Activated naive CD4-positive, alpha-beta T cell treated with anti-CD3 and anti-CD28 coated beads, Interleukin-2, amount 50 U/mL, for 72 hours (primary cell): ENCODE measurements at places on chromosomes 1 and 21. TPM values are rescaled to one million over a fixed set of nuclear protein-coding genes. Genes with fewer than 3 reads are reported as not detected.

- no peak for DNase-seq
Observed at GRCh38 chr1:205075642-205076155, 8.6 kb downstream of the TMEM81 start.

DNA sequence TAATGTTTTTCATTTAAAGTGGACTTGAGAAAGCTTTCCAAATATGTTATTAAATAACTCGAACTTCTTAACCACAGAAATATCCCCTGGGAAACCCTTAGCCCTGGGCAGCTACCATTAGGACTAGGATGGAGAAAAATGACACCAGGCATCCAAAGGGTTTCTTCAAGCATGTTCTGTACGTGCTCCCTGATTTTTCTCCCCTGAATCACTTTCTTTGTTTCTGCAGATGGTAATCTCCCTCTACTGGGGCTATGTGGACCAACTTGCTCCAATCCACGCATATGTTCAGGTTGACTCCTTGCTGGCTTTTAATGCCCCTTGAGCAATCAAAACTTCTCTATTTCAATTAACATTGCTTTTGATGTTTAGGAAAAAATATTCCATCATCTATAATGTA, 312.7 kb upstream of the C1orf87 start:
- DNase-seq, result no peak

GRCh38 chr1:26705788-26706311, 10.0 kb downstream of the ARID1A start:
- DNase-seq, result no peak

DNA sequence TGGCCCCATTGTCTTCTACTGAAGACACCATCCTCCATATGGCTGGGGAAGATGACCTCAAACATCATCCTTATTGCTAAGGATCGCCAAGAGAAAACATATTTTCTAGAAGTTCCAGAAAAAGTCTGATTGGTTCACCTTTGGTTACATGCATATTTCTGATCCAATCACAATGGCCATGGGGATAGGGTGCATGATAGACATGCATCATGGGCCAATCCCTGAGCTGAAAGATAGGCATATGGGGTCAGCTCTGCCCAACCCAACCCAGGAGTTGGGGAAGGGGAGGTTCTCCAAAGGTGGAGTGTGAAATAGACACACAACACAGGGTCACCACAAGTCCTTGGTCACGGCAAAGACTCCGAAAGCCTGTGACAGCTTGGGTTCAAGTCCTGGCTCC, 276.3 kb upstream of the TMEM51 start:
- no peak for DNase-seq

DNA sequence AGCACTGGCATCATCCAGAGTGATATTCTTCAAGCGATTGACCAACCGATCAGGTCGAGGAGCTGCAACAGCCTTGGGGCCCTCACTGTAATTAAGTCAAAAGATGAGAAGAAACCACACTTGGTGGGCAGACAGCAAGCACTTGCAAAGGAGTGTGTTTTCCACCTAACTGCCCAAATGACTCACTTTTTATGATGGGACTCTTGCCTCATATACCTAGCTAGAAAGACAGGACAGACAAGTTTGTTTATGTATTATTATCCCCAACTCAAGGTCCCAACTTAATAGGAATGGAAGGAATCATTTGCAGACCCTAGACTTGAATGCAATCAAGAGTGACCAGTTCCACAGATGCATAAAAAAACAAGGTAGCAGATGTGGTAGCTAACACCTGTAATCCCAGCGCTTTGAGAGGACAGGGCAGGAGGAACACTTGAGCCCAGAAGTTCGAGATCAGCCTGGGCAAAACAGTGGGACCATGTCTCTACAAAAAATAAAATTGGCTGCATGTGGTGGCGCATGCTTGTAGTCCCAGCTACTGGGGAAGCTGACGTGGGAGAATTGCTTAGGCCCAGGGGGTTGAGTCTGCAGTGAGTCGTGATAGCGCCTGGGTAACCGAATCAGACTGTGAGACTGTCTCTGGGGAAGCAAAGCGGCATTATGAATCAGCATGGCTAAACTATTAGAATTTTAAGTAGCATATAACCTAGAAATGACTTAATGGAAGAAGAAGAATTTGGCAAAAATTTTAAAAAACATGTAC, 2.3 kb upstream of the NRAS start:
- no peak for DNase-seq

- DNase-seq, result no peak
Observed at GRCh38 chr1:227744668-227745067, 9.4 kb downstream of the SNAP47 start.

The SLC25A34 gene
- 0.23 TPM for total RNA-seq

GRCh38 chr1:50978852-50979781, 9.1 kb downstream of the CDKN2C start:
- DNase-seq, result no peak

GRCh38 chr1:22077728-22078127, 25.2 kb downstream of the CDC42 start:
- DNase-seq, result no peak

The CFHR5 gene
- total RNA-seq, result not detected

DNA sequence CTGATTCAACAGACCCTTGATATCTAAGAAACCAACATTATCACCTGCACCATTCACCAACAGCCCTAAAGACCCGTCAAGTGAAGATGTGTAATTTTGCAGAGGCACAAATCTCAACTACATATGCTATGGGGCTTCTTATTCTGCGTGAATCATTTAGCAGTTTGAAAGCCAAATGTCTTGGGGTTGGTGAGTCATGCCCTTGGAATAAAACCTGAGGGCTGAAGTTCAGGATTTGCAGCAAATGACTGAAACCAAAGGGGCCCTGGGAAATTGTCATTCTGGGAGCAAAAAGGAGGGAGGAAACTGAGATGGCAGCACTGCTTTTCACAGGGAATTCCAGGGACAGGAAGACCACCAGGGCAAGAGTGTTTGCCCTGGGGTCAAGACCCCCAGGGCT, 79.2 kb upstream of the TNR start:
- DNase-seq, result no peak

The RHBDL2 gene
- total RNA-seq, result not detected

DNA sequence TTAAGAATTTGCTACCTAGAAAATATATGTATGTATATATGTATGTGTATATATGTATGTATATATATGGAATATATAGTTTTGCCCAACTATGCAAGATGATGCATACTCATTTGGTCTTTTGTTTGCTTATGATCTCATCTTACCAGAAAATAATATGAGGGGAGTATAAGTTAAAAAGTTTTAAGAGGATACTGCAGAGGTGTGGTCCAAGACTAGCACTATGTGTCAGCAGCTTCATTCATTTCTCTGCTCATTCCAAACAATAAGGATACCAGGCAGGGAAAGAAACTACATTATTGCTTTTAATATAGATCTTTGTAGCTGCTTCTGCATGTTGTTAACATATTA, 22.8 kb downstream of the RCOR3 start:
- no peak for DNase-seq

- no peak for DNase-seq
Observed at GRCh38 chr21:36767096-36767495, 68.2 kb downstream of the SIM2 start.

GRCh38 chr21:42736646-42737350, 83.4 kb downstream of the PDE9A start:
- DNase-seq, result no peak

- DNase-seq, result no peak
Observed at GRCh38 chr1:243727503-243728203, 122.4 kb downstream of the AKT3 start.

GRCh38 chr1:244217711-244218110, 166.6 kb downstream of the ZBTB18 start:
- no peak for DNase-seq

The MIER1 gene
- total RNA-seq, result 56.5 TPM

GRCh38 chr1:230291731-230292620, 134.2 kb downstream of the PGBD5 start:
- no peak for DNase-seq

DNA sequence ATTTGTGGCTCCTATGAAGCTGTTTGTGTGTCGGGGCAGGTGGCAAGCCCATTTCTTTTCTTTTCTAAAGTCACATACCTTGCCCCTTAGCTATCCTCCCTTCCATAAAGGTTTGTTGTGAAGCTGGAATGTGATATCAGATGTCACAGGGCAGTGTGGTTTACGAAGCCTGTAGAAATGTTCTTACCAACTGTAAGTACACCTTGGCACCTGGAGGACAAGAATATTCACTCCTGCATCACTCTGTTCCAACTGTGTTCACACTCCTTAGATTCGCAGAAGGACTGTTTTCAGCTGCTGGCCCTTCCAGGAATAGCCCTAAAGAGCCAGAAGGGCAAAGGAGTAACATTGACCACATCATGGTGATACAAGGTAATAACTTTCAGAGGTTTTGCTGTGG, 176.9 kb downstream of the FGGY start:
- no peak for DNase-seq

The PTPRC gene
- total RNA-seq, result 433 TPM

The TMEM53 gene
- 4.4 TPM for total RNA-seq

- DNase-seq, result no peak
Observed at GRCh38 chr21:44732956-44733355, 21.6 kb upstream of the TSPEAR start.

- DNase-seq, result no peak
Observed at GRCh38 chr1:167752219-167752985, 30.6 kb downstream of the MPZL1 start.

DNA sequence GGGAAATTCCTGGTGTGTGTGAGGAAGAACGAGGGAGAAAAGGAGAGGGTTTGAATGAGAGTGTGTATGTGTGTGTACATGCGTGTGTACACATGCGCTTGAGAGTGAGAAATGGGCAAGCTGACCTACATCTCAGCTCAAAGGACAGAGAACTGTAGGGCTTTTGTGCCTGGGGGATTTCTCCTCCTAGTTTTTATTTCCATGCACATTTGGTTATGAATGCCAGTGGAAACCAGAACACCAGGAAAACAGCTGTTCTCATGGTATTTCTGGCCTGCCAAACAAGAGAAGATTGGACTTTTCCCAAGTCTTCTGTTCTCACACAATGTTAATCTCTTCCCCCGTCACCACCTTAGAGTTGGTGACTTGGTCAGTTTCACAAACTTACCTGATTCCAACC, 45.2 kb downstream of the SLC44A3 start:
- DNase-seq, result no peak

DNA sequence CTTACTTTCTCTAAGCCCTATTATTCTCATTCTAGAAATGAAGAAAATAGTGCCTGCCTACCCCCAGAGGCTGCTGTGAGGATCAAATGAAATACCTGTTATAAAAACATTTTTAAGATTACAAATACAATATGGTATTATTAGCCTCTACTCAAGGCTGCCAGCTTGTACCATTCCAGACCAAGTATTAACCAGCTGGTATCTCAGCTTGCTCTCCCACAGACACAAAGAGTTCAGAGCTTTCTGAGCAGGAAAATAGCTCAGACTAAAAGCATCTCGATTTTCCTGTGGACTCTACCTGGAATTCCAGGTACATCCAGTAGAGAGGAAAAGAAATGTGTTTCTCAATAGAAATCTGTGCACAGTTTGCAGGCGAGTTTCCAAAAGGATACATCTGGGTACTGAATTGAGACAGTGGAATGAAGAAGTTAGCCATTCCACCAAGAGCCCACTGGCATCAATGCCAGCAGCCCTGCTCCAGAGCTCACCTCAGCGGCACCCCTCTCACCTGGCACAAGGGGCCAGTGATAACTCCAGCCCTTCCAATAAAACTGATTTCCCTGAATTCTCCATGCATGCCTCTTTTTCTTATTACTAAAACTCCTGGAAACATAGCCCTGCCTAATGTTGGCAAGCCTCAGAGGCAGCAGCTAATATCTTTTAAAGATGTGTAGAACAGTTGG, 31.0 kb downstream of the TGFBR3 start:
- no peak for DNase-seq

The TMEM82 gene
- total RNA-seq, result not detected

The WNT4 gene
- total RNA-seq, result not detected

DNA sequence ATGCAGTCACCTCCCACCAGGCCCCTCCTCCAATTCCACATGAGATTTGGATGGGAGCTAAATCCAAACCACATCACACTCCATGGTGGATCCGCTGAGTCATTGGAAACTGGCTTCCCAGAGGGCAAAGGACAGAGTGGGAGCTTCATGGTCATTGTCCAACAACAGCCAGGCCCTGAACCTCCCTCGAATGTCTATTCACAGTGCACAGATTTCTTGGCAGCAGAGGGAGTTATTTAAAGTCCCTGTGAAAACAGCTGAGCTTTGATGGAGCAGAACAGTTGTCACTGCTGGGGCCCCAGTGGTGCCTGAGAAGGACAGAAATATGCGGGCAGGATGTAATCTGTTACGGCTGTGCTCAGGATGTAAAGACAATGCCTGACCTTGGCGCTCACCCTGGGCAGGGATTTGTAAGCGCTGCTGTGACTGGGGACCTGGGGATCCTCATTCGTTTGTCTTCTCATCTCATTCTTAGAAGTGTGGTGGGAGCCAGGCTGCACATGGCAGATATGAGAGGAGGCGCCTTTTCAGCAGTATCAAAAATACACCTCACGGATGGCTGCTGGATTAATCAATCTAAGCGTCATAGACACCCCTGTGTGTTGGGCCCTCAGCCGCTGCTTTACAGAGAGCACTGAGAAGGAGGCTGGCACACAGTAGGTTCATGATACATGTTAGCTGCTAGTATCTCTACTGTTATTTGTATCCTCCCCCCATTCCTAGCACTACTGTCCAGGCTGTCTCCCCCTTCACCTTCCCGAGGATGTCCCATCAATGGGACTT, 439.4 kb downstream of the PTPRU start:
- no peak for DNase-seq

DNA sequence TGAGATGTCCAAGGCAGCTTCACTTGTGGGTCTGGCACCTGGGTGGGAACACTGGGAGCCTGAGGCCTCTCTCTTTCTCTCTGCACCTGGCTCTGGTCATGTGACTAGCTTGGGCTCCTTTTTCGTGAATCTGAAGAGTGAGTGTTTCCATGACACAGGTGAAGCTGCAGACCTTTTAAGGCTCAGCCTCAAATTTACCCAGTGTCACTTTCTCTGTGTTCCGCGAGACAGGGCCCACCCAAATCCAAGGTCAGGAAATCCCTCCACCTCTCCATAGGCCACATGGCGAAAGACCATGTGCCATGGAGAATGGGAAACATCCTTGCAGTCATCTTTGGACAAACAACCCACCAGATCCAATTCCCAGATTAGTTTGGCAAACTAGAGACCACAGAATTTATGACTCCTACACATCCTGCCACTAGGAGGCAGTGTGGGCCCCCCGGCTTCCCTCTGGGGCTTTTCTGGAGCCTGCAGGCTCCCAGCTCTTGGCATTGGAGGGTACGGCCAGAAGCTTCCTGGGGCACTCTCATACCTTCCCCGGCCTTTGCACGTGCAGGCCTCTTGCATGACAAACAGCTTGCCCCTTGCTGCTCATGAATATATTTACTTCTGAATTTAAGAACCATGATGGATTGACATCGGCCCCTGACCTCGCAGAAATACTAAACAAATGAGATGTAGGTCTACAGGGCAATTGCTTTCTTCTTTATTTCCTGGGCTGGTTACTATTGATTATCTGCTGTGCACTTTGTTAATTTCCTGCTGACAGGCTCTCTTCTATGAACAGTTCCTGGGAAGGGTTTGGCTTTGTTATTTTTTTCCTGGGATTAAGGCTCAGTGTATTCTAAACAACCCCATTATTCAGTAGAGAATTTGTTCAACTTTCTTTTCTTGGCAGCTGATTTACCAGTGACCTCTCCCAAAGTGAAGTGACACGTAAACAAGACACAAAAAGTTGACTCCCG, 180.7 kb downstream of the KAZN start:
- DNase-seq, result peak; percentile 58

GRCh38 chr21:27301220-27301619, 334.3 kb upstream of the ADAMTS5 start:
- no peak for DNase-seq

The BRINP3 gene
- total RNA-seq, result not detected
